ENCODE measurements at places on chromosomes 2 and 18.

- DNase-seq: no peak
Measured at GRCh38 chr18:58596265-58596681, 32.6 kb downstream of the ALPK2 start.

DNA sequence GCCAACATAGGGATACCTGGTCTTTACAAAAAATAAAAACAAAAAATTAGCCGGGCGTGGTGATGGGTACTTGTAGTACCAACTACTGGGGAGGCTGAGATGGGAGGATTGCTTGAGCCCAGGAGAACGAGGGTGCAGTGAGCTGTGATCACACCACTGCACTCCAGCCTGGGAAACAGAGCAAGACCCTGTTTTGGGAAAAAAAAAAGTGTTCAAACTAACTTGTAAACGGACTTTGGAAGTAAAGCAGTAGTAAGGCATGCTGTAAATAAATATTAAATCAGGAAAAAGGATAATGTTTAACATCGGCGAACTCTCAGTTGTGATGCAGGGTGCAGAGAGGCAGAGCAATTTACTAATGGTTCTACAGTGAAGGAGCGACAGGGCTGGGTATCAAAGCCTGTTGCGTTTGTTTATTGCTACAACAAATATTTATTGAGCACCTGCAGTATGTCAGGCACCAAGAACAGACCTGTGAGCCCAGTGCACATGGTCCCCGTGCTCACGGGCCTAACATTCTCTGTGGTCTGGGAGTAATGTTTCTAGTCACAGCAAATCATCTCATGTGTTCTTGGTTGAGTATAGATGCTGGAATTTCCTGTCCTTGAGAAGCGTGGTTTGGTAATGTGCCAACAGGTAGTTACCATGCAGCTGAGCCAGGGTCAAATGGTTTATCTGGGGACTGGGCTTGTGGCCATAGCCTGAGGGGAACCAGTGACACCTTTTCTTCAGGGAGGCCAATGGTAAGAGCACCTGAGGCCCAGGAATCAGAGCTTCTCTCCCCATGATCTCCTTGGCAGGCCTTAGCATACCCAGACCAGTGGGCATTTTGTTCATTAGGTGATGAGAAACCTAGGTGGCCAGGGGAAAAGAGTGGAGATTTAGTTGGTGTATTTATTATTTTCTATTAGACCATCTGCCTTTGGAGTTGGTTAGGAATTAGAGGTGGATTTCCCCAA lies 27.9 kb upstream of the GREB1 start:
- peak; percentile 50 for DNase-seq

- DNase-seq: no peak
Measured at GRCh38 chr2:240571314-240571973, 3.2 kb downstream of the RNPEPL1 start.

DNA sequence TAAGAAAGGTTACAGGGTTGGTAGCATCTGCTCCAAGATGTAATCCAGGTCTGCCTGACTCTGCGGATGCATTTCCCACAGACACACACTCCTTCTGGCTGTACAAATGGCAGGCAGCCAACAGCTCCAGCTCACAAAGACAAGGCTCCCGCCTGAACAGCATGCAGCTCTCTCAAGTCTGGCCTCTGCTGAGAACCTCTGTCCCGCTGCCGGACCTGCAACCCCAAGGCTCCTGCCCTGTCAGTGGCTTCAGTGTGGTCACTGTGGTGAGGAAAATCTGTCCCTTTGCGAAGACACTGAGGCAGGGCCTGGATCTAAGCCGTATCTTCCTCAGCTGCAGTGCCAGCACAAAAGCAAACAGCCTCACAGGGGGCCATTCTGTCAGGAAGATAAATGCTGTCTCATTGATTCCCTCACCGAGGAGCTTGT lies 469.3 kb upstream of the MEX3C start:
- peak; percentile 91 for DNase-seq

- DNase-seq: no peak
Measured at GRCh38 chr2:240404174-240404852, 31.1 kb upstream of the GPC1 start.

- peak; percentile 84 for DNase-seq
Measured at GRCh38 chr18:54612237-54612636, 21.2 kb downstream of the DYNAP start.

- DNase-seq: no peak
Measured at GRCh38 chr2:102070058-102070642, 72.4 kb upstream of the IL1R1 start.

DNA sequence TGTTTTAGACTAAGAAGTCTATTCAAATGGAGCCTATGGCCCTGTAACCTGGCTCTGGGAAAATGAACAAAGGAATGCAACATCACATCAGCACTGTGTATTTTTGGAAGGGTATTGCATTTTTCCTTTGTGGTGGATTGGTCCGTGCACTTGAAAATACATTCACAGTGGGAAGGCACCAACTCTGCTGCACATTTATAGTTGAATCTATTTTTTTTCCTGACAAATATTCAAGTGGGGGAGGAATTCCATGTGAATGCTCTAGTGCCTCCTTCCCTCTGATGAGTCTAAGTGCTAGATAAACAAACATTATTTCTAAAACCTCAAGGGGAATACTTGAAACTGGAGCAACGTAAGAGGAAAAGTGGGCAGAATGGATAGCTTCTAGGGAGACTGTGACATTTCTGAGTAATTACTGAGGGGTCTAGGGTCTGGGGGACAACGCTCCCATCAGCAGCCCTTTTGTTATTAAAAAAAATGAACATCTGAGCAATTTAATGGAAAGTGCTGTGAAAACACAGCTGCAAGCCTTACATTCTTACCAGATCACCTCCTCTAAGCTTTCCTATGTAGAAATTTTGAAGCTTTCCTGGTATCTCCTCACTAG lies 208.2 kb downstream of the SLC8A1 start:
- DNase-seq: peak; percentile 31

Data from NCI-H69 (cell line).